ENCODE measurements at places on chromosomes 1 and 21.

DNA sequence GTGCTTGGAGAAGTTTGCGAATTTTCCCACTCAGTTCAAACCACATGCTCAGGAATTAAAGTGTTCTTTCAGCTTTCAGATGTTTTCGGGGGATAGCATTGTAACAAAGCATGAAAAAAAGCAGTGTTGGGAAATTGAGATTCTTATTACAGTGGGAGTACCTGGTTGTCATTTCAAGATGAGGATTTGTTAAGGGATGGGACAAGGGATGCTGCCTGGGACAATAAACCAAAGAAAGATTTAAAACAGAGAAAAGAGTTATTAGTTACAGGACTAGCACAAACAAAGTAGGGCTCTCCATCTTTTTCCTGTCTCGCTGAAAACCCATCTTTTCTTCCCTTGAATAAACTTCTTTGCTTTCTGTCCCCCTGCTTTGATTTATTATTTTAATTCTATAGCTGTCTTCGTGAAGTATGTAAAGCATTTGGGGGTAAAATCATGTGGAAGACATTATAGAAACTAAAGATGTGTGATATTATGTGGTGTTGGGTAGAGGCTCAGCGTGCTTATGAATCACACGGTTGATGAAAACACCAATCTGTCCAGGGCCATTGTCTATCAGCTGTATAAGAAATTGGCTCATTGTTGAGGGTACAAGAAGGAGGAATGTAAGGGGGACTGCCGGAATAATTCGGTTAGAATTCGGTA lies 277.6 kb downstream of the KIF26B start:
- DNase-seq = no peak

GRCh38 chr1:14495996-14496395 lies 102.5 kb upstream of the KAZN start:
- DNase-seq = no peak

GRCh38 chr1:167185974-167186657 lies 34.6 kb upstream of the POU2F1 start:
- DNase-seq = no peak

DNA sequence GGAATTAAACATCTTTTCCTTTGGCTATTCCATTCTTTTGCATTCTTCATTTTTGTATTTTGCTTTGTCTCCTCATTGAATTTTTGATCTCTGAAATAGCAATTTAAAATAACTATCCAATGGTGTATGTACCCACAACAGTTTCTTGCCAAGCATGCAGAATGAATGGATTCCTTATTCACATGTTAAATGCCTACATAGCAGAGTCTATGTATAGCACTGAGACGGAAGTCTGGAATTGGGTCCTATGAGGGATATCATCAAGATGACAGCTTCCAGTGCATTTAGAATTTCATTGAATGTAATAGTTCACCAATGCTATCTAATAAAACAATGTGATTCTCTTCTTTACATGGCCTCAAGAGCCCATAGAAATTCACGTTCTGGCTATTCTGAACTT lies 97.5 kb downstream of the MRPS6 start:
- no peak for DNase-seq

- no peak for DNase-seq
Measured at GRCh38 chr1:39900662-39901463, 854 bp downstream of the MYCL start.

DNA sequence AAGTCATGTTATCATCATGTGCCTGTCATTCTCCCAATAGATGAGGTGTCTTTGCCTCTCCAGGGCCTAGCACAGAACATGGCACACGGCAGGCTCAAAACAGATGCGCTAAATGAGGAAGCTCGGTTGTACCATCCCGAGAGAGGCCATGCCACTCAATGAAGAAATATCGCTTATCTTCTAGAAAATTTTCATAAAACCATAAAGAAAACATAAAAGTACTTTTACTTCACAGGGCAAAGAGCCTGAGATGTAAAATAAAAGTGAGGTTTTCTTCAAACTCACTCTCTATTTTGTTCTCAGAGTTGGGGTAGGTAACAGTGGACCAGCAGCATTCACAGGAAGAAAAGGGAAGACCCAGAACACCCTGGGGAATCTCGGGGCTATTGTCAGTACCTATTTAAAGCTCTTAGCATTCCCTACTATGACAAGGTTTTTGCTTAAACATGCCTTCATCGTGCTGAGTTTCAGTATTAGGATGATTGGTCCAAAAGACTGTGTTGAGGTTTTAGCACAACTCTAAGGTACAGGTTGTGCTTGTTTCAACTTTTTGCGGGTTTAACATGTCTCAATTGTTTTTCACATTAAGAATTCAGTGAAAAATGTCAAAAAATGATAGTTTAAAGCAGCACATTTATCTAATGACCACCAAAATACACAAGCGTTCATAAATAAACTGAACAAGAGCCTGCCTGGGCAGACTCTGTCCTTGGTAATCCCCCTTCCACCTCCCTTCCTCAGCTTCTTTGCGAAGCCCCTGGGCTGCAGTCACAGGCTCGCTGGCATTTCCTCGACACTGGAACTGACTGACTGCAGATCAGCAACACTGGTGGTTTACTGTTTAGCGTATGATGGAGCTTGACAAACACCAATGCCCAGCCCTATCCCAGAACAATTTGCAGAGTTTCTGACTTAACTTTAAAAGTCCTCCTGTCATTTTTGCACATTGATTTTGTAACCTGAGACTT lies 55.6 kb downstream of the COQ8A start:
- DNase-seq = no peak

DNA sequence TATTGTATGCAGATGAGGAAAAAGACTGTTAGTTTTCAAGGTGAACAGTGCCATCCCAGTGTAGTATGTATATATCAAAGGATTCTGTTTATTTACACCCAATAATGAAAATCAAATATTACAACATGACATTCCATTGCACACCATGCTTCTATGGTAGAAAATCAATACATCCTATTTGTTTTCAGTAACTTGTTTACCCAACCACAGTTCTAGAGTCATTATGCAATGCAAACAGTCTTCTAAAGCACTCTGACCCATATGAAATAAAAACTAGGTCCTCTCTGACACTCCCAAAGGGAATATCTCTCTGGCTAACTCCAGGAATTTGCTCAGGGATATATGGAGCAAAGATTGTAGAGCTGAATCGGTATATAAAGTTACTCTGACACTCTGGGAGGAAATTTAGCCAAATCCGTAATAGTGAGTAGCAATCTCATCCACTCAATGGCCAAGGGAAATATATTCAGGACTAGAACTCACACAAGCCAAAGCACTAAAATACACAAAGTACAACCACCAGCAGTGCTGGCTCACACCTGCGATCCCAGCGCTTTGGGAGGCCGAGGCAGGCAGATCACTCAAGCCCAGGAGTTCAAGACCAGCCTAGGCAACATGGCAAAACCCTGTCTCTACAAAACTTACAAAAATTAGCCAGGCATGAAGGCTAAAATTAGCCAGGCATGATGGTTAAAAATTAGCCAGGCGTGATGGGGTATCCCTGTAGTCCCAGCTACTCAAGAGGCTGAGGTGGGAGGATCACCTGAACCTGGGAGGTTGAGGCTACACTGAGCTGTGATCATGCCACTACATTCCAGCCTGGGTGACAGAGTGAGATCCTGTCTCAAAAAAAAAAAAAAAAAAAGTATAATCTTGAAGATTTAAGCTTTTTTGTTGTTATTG lies 75.2 kb downstream of the RERE start:
- no peak for DNase-seq

DNA sequence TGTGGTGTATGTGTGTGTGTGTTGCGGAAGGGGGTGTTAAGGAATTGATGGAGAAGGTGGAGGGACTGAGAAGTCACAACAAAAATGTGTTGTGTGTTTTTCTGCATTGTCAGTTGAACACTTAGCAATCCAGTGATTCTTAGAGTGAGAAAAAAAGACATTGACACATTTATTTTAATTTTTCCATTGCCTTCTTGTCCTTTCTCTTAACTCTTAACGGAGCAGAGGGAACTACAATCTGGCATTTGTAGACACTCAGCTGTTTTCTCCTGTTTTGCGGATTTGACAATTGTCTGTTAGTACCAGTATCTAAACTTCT lies 725 bp downstream of the C1orf53 start:
- no peak for DNase-seq

GRCh38 chr1:154276797-154277196 lies 4.4 kb downstream of the HAX1 start:
- DNase-seq = no peak

- DNase-seq = no peak
Measured at GRCh38 chr1:160768295-160768657, 27.7 kb upstream of the LY9 start.

GRCh38 chr1:163082971-163083370 lies 13.8 kb downstream of the RGS4 start:
- no peak for DNase-seq

DNA sequence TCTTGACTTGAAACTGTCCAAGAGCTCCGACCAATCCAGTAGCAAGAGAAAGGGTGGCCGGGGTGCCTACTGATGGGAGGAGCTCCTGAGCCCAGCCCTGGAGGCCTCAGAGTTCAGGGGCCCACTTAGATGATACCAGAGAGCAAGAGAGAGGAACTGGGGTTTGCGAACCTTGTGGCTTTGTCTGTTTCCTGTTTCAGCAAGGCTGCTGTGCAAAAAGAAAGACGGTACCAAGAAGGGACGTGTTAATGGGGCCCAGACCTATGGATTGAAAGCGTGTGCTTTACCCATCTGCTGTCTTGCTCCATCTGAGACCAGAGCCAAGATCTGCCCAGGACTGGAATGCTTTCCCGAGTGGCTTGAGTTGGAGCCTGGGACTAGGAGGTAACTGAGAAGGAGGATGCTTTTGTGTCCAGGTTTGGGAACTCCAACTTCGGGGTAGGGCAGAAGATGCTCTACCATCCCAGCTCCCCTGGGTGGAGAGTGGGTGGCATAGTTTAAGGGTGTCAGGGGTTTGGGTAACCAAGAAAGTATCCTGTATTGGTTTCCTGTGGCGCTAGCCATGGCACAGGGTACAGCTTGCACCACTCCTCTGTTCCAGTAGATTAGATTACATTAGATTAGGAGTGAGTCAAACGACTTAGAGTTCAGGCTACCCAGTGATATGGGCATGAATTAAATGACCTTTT lies at the start of gene TRAF3IP3:
TRAF3IP3 (plus strand) TSS at position 128 of the 689 bp plus-strand sequence. CDS start 3,987 bp downstream, outside the sequence.
- no peak for DNase-seq

GRCh38 chr1:225228871-225229303 lies 199.0 kb downstream of the LBR start:
- DNase-seq = no peak

GRCh38 chr1:201676197-201676596 lies 137.3 kb downstream of the NAV1 start:
- peak; percentile 48 for DNase-seq

DNA sequence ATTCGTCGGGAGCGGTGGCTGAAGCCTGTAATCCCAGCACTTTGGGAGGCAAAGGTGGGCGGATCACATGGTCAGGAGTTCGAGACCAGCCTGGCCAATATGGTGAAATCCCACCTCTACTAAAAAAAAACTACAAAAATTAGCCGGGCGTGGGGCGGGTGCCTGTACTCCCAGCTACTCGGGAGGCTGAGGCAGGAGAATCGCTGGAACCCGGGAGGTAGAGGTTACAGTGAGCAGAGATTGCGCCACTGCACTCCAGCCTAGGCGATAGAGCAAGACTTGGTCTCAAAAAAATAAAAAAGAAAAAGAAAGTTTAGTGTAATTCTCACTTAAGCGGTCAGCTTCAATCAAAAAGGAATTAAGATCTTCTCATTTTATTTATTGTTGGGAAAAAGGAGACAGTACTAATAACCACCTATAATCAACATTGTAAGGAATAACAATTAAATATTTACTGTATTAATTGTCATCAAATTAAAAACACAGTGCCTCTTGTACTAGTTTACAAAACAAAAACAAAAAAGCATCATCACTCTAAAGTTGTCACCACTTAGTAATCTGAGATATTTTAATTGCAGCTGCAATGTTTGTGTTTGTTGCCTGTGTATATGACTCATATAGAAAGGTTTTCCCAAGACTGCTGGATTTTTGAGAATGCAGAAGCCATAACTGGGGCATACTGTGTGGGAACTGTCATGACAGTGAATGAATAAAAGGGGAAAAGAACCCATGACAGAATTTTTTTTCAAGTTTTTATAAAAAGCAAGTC lies 3.7 kb downstream of the FBXO42 start:
- peak; percentile 31 for DNase-seq

- DNase-seq = no peak
Measured at GRCh38 chr1:158098256-158098655, 82.4 kb upstream of the CD1D start.

GRCh38 chr1:17565461-17566252 lies 26.2 kb downstream of the ARHGEF10L start:
- no peak for DNase-seq

- no peak for DNase-seq
Measured at GRCh38 chr1:40258445-40258769, 371 bp downstream of the ZMPSTE24 start.

- DNase-seq = no peak
Measured at GRCh38 chr21:8988696-8989095, 1532.7 kb upstream of the TPTE start.

DNA sequence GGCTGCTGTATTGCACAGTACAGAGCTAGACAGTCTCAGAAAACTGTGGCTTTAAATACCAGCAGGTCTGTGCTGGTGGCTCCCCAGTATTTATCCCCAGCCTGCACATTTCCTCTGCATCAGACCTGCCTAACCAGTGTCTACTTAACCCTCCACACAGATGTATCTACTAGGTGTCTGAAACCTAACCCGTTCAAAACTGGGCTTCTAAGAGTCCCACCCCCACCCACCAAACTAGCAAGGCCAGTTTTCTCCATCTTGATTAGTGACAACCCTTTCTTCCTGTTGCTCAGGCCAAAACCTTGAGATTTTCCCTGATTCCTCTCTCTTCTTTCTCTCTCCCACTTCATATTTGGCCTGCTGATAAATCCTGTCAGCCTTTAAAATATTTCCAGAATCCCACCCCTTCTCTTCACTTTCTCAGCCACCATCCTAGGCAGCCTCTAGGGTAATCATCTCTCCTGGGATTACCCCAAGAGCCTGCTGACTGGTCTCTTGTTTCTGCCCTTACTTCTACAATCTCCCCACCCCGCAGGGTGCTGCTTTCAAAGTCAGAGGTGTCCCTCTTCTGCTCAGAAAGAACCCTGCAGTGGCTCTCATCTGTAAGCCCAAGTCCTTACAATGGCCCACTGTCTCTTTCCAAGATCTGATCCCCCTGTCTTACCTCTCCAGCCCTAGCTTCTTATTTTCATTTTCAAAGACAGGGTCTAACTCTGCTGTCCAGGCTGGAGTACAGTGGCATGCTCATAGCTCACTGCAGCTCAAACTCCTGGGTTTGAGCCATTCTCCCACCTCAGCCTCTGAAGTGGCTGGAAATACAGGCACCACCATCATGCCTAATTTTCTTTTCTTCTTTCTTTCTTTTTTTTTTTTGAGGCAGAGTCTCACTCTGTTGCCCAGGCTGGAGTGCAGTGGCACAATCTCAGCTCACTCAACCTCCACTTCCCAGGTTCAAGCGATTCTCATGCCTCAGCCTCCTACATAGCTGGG lies 45.2 kb downstream of the H3-3A start:
- no peak for DNase-seq

- DNase-seq = peak; percentile 77
Measured at GRCh38 chr1:197915862-197916499, 1.2 kb upstream of the LHX9 start.

DNA sequence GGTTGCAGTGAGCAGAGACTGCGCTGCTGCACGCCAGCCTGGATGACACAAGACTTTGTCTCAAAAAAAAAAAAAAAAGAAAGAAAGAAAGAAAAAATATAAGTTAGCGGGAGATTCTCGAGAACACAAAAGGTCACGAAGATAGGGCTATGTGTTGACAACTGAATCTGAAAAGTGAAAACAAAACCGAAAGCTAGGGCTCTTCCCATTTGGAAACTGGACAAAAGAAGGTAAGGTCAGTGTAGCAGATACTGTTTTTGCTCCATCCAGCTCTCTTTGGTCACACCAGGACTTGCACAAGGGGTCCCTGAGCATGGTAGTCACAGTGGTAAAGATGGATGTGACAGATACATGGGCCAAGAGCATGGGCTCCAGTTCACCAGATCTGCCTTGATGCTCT lies 60.4 kb upstream of the MAP10 start:
- no peak for DNase-seq
